ENCODE measurements at places on chromosomes 2 and 18.
A peak's percentile ranks its signal among the peaks of the same experiment; 100 is the strongest.

GRCh38 chr2:71600555-71600954, 147.2 kb downstream of the DYSF start:
- no peak for DNase-seq

DNA sequence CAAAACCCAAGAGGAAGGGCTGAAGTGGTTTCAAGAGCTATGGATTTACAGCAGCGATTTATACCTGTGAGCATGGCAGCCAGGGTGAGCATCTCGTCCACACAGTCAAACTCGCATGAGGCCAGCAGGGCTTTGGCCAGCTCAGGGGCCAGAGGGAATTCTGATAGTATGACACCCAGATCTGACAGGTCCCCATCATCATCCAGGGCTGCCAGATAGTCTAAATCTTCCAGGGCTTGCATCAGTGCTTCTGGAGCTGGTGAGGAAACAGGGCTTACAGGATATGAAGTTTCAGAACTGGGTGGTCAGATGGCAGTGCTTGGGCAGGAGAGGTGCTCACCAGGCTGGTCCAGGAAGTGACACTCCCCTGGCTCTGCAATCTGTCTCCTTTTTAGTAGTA, 3.5 kb downstream of the DQX1 start:
- no peak for DNase-seq

GRCh38 chr2:28956415-28956826, 24.7 kb upstream of the TOGARAM2 start:
- no peak for DNase-seq

GRCh38 chr2:46471697-46472096, 7.7 kb upstream of the TMEM247 start:
- no peak for DNase-seq

GRCh38 chr2:20403774-20404312, 43.0 kb upstream of the RHOB start:
- DNase-seq = no peak

DNA sequence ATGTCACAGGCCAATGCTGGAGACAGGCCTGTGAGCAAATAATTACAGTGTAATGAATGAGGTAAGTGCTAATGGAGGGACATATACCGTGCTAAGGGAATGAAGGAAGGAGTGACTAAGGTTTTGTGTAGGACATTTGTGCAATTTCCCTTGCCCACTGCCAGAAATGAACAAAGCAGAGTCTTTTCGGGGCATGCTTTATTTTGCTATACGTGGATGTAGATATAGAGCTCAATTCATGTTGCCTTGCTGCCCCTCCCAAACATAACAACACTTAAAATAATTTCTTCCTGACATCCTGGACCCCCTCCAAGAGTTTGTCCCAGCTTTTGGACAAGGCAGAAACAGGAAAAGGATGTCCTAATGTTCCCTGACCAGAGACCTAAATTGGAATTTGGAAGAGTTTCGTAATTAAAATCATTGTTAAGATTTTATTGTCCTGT, 23.7 kb upstream of the CD28 start:
- peak; percentile 65 for DNase-seq

DNA sequence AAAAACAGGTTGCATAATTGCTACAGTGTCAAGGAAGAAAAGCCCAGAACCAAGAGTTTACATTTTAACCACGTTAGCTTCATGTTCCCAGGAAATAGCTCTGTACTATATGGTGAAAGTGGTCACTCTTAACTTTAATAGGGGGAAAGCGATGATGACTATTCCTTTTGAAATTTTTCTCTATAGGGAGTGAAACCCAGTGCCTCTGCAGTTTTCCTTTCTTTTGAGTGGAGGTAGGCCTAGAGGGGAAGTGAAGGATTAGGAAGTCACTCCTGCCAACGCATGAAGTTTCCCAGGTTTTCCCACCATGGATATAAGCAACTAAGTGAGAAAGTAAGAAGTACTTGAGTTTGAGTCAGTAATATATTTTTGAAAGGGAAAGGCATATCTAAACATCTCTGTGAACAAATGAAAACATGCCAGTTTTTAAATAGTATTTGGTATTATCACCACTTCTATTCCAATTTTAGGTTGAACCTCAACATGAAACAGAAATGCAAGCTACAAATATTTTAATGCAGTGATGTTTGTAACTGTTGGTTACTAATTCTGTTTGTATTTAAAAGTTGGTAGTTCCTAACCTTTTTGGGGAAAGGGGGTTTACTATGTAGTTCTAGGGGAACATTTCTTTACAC, 91.9 kb downstream of the VRK2 start:
- no peak for DNase-seq

DNA sequence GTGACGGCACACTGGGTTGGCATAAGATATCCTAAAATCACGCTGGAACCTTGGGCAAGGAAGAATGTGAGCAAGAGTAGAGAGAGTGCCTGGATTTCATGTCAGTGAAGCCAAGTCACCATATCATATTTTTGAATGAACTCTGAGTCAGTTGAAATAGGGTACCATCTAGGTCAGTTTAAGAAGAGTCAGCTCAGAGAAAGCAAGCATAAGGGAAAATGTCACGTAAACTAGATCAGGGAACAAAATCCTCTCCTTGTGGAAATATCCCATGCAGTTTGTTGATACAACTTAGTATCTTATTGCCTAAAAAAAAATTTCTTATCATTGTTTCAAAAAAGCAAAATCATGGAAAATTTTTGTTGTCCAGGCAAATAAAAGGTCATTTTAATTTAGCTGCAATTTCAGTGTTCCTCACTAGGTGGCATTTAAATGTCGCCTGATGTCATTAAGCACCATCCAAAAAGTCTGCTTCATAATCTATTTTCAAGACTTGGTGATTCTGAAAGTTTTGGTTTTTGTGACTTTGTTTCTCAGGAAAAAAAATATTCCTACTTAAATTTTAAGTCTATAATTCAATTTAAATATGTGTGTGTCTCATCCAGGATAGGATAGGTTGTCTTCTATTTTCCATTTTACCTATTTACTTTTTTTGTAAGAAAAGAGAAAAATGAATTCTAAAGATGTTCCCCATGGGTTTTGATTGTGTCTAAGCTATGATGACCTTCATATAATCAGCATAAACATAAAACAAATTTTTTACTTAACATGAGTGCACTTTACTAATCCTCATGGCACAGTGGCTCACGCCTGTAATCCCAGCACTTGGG, 19.6 kb downstream of the RSAD2 start:
- peak; percentile 62 for DNase-seq
